ENCODE measurements at places on chromosomes 16 and 17.

DNA sequence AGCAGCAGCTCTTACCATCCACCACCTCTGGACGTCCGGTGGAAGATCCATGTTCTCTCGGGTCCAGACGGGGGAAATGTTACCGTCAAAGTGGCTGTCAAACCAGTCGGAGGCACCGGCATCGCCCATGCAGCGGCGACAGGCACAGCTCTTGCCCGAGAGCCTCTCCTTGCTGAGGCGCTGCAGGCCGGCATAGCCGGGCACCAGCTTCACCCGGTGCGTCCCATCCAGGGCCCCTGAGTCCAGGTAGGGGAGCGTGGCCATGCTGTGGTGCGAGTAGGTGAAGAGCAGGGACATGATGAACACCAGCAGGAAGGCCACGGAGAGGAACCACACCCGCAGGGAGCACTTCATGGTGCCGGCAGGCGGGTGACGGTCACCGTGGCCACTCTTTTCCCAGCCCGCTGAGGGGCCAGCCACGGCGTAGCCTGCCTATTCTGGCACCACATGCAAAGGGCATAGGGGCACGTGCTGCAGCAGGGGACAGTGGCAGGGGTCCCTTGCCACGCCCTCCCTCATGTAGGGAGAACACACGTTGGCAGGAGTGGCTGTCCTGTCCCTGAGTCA, 40.6 kb downstream of the ST3GAL2 start:
- DNase-seq, result no peak

- no peak for DNase-seq
Measured at GRCh38 chr16:30018731-30019158, 4.3 kb upstream of the C16orf92 start.

- no peak for DNase-seq
Measured at GRCh38 chr17:66240013-66240412, 10.8 kb upstream of the APOH start.

- DNase-seq, result peak; percentile 68
Measured at GRCh38 chr17:58083491-58084316, 485 bp downstream of the DYNLL2 start.

DNA sequence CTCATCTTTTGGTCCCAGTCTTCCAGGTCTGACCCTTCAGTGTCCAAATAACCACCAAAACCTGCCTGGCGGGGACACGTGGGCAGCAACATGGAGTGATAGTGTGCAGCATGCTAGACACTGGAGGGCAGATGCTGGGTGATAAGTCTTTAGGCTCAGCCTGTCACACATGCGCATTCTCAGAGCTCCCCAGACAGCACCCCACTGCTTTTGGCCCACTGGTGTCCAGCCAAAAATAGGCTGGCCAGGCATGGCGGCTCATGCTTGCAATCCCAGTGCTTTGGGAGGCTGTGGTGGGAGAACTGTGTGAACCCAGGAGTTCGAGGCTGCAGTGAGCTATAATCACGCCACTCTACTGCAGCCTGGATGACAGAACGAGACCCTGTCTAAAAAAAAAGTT, 12.3 kb downstream of the GINS2 start:
- no peak for DNase-seq

- no peak for DNase-seq
Measured at GRCh38 chr17:8480011-8480976, 44.6 kb downstream of the NDEL1 start.

DNA sequence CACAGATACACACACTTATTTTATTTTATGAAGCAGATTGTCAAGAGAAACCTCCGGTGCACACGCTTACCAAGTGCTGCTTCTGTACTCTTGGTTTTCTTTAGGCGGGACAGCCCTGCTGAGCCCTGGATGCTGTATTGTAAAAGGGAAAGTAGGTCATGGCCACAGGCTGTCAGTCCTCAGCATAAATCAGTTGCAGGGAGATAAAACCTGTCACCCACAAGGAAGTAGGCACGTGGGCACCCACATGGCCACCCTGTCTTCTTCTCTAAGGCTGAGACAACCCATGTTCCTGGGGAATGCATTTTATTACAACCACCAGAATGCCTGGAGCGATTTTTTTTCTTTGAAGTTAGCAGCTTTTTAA, 59.3 kb downstream of the ASIC2 start:
- DNase-seq, result peak; percentile 28

- no peak for DNase-seq
Measured at GRCh38 chr16:7804635-7805195, 472.1 kb downstream of the RBFOX1 start.

- no peak for DNase-seq
Measured at GRCh38 chr17:51533821-51534220, 273.5 kb downstream of the UTP18 start.

- DNase-seq, result no peak
Measured at GRCh38 chr17:9200699-9201359, 179.5 kb downstream of the NTN1 start.

Measured in CD4-positive, alpha-beta T cell treated with Interleukin-21 for 1 hour (primary cell).